ENCODE measurements at places on chromosomes 2 and 18.

GRCh38 chr2:188345426-188345825 lies 53.8 kb downstream of the GULP1 start:
- DNase-seq = no peak

- no peak for DNase-seq
These were observed 430.1 kb downstream of the CCDC85A start for GRCh38 chr2:56613920-56614319.

DNA sequence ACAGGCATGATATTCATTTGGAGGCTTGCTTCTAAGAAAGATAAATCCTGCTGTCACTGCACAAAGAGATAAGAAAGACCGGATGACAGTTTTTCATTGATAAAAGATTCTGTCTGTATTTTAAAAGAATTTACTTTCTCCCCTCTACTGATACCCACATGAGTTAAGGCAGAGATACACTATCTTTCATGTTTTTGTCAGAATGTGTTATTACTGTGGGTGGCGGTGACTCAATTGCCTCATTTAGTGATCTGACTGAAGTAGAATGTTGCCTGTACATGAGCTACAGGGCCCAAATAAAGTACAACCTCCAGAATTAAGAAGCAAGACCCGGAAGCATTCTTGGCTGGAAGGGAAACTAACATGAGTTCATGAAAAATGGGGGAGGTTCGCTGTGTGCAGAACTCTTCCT lies 480.0 kb downstream of the SLC4A3 start:
- no peak for DNase-seq

DNA sequence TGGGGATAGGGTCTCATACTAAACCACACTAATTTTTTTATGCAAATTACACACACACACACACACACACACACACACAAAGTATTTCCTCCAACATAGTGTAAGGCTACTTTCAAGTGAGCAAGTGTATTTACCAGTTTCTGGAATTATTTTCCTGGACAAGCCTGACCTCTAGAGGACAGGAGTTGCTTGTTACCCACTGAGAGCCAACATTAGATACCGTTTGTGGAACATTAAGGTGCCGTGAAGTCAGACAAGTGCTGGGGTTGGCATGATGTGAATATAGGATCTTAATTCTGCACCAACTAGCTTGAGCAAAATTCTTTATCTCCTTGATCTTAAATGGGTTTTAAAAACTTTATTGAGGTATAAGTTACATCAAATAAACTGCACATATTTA lies 39.3 kb upstream of the SERPINB2 start:
- DNase-seq = no peak

- no peak for DNase-seq
These were observed 42.2 kb upstream of the SMAD7 start for GRCh38 chr18:48992791-48993555.

GRCh38 chr18:53745224-53745967 lies 479.1 kb downstream of the MBD2 start:
- no peak for DNase-seq

- no peak for DNase-seq
These were observed 357.3 kb downstream of the ZEB2 start for GRCh38 chr2:144162652-144163051.

DNA sequence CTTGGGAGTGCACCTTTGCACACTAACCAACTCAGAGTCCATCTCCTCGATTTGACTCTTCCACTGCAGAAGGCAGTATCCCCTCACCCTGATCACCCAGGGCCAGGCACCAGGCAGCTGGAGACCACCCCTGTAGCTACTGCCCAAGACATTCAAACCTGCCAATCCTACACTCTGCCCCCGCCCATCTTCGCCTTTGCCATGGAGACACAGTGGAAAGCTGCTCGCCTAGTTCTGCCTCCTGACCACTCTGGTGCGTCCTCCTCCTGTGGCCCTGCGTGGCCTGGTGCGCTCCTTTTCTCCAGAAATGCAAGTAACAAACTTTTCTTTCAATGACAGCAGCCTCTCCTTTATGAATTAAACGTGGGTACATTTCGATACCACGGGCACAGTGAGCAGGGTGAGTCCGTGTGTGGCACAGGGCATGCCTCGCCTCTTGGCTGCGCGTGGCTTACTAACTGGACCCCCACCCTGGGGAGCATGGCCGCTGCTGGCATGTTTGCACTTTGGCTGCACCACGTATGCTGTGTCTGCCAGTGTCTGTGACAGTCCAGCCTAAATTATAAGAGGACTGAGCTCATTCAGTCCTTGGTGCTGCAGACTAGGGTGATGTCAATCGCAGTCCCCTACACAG lies 47.6 kb downstream of the LONRF2 start:
- no peak for DNase-seq

- DNase-seq = no peak
These were observed 72.5 kb downstream of the NFATC1 start for GRCh38 chr18:79468119-79468789.

- DNase-seq = no peak
These were observed 8.0 kb downstream of the TNFRSF11A start for GRCh38 chr18:62332964-62333695.

- no peak for DNase-seq
These were observed 68.6 kb upstream of the DNAJC10 start for GRCh38 chr2:182647499-182647787.

DNA sequence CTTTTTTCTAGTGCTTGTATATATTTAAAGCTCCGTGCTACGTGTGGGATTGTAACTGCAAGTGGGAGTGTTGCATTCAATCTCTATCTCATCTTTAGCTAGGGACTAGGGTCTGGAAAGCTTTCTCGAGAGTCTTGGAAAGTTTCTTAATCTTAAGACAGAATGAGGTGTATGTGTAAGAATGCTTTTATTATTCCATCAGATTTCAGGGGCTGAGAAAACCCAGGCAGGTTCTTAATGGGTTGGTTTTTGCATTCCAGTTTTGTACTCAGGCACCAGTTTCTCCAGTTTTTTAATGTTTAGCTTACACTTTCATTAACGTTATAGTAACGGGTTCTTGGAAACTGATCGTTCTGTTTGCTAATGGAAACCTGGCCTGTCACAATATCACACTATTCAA lies 20.3 kb downstream of the MRPL19 start:
- no peak for DNase-seq

- no peak for DNase-seq
These were observed 51.2 kb upstream of the ADAM23 start for GRCh38 chr2:206392118-206392517.

- no peak for DNase-seq
These were observed 94.0 kb downstream of the VRK2 start for GRCh38 chr2:58140508-58141072.

DNA sequence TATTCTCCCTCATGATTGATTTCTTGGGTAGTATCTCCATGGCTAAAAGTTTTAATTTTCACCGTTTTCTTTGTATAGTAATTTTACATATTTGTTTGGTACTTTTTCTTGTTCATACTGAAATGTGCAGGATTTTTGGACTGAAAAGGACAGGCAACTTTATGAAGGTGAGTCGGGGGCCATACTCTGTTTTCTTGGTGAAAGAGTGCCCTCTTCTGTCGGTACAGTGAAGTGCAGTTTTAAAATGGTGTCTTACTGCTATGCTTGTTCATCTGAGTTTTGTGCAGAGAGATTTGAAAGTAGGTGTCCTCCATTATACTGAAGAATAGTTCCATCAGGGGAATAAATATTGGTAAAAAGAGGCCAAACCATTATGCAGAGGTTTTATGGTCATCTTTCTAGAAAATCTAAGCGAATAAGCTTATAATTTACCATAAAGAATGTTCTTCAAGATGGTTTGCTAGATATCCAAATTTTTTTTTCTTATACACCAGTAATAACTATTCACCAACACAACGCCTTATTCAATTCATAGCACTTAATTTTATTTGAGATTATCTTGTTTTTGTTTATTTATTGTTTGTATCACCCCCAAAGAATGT lies 8.7 kb upstream of the SERPINB13 start:
- DNase-seq = peak; percentile 6

- DNase-seq = no peak
These were observed 130.5 kb upstream of the MGAT5 start for GRCh38 chr2:134123332-134123731.

- DNase-seq = no peak
These were observed 114.8 kb downstream of the ARL4C start for GRCh38 chr2:234382131-234382530.

GRCh38 chr2:86570059-86570458 lies 6.8 kb upstream of the CHMP3 start:
- DNase-seq = no peak

- DNase-seq = no peak
These were observed 172.1 kb downstream of the SETBP1 start for GRCh38 chr18:44852818-44853217.

- DNase-seq = no peak
These were observed 240.6 kb upstream of the NT5C1B start for GRCh38 chr2:18829976-18830375.

GRCh38 chr2:220682616-220683015 lies 889.5 kb downstream of the EPHA4 start:
- DNase-seq = no peak

DNA sequence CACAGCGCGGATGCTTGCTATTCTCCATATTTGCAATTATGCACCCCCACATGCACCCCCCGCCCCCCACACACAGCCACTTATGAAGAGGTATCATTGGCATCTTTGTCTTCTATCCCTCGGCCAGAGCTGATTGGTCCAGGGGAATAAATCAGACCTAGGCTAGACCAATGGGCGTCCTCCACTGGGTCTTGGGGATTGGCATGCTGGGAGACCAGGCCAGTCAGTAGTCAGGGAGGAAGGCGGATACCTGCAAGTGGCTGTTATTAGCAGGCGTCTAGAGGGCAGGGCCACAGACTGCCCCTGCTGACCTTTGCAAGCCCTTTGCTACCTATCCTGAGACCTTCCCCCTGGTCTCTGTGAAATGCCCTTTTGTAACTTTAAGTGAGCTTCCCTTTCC lies 30.0 kb downstream of the ATOH8 start:
- no peak for DNase-seq

DNA sequence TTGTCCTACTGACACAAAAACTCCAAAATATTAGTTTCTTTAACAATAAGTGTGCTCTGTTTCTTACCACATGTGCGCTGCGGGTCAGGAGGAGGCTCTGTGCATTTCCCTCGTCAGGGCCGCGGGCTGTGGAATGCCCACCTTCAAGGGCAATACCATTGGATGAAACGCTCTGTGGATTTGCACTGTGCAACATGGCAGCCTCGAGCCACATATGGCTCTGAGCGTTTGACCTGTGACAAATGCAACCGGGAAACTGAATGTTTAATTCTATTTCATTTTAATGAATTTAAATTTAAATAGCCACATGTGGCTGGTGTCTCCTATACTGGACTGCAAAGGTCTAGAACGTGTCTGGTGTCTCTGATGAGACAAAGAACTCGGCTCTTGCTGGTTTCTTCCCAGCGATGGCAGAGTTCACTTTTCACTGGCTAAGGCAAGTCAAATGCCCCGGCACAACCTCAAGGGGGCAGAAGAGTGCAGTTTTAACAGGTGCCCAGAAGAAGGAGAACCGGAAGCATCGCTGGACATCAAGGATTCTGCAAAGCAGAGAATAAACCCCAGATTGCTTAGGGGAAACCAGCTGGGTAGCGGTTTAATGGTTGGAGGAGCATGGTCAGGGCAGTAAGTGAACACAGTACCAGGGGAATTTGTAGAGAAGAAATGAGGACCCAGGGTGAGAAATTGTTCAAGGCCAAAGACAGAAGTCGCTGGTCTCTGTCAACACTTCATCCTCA lies 37.0 kb upstream of the TMEM18 start:
- DNase-seq = peak; percentile 17

- no peak for DNase-seq
These were observed 56.6 kb downstream of the RPL37A start for GRCh38 chr2:216555274-216555673.

- no peak for DNase-seq
These were observed 4.9 kb downstream of the DARS1 start for GRCh38 chr2:135980434-135981079.

- DNase-seq = no peak
These were observed 31.5 kb upstream of the NFE2L2 start for GRCh38 chr2:177296040-177296439.

DNA sequence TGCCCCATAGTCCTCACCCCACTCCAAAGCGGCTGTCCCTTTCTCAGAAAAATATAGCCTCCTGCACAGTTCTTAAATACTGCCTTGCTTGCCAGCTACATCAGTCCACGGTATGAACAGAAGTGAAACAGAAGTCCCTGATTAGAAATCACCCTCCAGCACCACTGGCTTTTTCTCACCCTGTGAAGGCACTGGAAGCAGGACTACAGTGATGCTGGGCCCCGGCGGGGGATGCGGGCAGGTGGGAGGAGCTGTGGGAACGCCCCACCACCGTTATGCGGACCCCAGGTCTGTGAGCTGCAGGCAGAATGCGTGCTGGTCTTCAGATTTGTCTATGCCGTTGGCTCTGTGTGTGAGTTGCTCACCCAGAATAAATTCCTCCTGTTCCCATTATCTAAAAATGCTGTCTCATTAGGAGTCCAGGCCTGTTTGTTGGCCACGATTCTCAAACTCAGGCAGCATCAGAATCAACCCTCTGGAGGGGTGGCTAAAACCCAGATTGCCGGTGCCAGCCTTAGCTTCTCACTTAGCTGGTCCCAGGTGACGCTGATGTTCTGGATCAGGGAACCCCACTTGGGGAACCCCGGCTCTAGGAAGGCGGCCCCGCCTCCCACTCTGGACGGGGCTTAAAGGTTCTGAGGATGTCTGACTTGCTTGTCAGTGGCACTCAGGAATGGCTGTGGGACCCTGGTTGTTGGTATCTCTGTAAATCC lies 224.8 kb upstream of the PXDN start:
- no peak for DNase-seq

GRCh38 chr2:33077311-33077710 lies 130.6 kb downstream of the LTBP1 start:
- DNase-seq = no peak

DNA sequence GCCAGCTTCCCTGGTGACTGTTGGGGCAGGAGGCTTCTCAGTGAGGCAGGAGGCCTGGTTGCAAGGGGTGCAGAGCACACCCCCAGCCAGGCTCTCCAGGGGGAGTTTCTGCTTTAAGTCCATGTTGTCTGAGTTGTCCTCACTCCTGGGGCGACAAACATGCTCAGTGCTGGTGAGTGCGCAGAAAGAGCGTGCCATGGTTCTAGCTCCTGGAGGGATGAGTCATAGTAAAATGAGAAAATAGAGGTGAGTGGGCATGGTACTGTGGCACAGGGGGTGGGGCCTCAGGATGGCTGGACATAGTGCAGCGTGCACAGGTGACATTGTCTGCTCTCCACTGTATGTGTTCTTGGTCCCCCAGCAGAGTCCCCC lies 457.2 kb upstream of the HS6ST1 start:
- DNase-seq = no peak

GRCh38 chr18:269480-270095 lies 1.7 kb upstream of the THOC1 start:
- no peak for DNase-seq

- DNase-seq = no peak
These were observed 222.3 kb upstream of the CDH19 start for GRCh38 chr18:66826211-66826610.

- DNase-seq = no peak
These were observed 18.3 kb upstream of the BMP10 start for GRCh38 chr2:68889500-68889899.
